ENCODE measurements at places on chromosomes 2 and 18.

GRCh38 chr2:66771359-66771976, 336.5 kb downstream of the MEIS1 start:
- DNase-seq = no peak

GRCh38 chr2:100105678-100106054, 36.7 kb downstream of the AFF3 start:
- DNase-seq = no peak

DNA sequence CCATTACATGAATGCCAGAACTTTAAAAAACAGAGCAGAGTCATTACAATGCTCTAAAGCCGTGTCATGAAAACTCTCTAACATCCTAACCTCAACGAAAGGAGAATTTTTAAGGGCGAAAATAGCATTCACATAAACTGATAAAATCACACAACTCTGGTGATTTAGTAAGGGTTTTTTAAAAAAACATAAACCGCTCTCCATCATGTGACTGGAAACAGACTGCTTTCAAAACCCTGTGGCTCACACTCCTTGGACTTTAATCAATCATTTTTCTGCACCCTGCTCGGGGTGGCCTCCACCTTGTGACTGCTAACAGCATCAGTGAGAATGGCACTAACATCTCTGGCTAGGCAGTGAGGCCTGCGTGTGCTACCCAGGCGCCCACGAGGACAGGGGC, 12.1 kb downstream of the DOCK10 start:
- DNase-seq = peak; percentile 22

GRCh38 chr2:122875091-122875865, 1119.8 kb downstream of the TSN start:
- DNase-seq = no peak

GRCh38 chr2:96486696-96487095, 18.5 kb downstream of the NEURL3 start:
- DNase-seq = no peak

DNA sequence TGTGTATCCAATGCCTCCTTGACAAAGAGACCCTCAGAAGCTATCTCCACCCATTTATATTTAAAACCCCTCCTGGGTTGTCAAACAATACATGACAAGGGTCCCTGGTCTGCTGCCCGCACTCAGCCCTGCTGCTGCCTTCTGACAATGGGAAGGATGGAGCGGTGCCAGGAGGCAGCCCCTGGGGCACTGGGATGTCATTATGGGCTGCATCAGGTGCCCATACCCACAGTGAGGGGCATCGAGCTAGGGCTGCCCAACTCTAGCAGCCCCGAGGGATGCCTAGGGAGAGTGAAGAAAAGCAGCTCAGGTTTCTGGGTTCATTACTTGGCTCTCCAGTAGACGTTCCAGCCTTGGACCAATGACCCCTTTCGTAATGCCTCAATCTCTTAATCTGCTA, 301.7 kb downstream of the ALK start:
- DNase-seq = no peak

- DNase-seq = no peak
These were observed 52.3 kb downstream of the ZNF521 start for GRCh38 chr18:25299426-25300300.

- no peak for DNase-seq
These were observed 86.8 kb downstream of the SPRED2 start for GRCh38 chr2:65345631-65346030.

DNA sequence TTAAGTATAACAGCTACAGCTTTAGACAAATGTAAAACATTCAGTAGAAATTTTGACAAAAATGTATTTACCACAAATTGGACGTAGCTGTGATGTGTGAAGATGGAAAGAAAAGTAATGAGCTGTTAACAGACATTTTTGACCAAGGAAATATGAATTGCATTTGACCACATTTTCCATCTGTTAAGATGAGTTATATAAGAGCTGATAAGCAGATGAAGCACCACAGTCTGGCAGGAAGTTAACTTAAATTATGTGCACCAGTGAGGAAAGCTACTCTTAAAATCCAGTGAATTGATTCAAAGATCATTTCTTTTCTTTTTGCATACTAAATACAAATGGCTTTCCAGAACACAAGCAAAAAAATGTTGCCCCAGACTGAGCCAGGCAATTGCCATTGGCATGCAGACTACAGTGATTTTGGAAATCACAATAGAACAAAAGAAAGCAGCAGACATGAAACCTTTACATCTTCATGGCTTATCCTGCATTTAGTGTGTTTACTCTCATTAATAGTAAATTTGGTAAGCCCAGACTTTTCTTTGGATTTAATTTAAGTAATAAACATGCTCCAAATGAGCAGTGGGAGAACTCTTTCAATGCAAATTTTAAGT, 493.7 kb downstream of the TMX3 start:
- no peak for DNase-seq

GRCh38 chr18:54181856-54182602, 42.4 kb downstream of the MBD2 start:
- DNase-seq = no peak

- no peak for DNase-seq
These were observed 376.3 kb upstream of the UBE2E3 start for GRCh38 chr2:180604077-180604476.

- peak; percentile 66 for DNase-seq
These were observed 18.0 kb downstream of the ARID5A start for GRCh38 chr2:96554293-96555145.

DNA sequence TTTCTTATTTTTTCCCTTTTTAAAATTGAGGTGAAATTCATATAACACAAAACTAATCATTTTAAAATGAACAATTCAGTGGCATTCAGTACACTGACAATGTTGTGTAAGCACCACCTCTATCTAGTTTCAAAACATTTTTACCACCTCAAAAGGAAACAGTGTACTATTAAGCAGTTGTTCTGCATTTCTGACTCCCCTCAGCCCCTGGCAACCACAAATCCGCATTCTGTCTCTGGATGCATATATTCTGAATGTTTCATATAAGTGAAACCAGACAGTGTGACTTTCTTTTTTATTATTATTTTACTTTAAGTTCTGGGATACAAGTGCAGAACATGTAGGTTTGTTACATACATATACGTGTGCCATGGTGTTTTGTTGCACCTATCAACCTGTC, 19.2 kb upstream of the TANK start:
- no peak for DNase-seq

- no peak for DNase-seq
These were observed 251.5 kb downstream of the GPD2 start for GRCh38 chr2:156687715-156688114.

GRCh38 chr2:180208841-180209240, 201.7 kb upstream of the CWC22 start:
- no peak for DNase-seq

- DNase-seq = no peak
These were observed 32.8 kb downstream of the FMNL2 start for GRCh38 chr2:152367547-152368390.

- DNase-seq = no peak
These were observed 181.1 kb upstream of the EPAS1 start for GRCh38 chr2:46116150-46116549.

DNA sequence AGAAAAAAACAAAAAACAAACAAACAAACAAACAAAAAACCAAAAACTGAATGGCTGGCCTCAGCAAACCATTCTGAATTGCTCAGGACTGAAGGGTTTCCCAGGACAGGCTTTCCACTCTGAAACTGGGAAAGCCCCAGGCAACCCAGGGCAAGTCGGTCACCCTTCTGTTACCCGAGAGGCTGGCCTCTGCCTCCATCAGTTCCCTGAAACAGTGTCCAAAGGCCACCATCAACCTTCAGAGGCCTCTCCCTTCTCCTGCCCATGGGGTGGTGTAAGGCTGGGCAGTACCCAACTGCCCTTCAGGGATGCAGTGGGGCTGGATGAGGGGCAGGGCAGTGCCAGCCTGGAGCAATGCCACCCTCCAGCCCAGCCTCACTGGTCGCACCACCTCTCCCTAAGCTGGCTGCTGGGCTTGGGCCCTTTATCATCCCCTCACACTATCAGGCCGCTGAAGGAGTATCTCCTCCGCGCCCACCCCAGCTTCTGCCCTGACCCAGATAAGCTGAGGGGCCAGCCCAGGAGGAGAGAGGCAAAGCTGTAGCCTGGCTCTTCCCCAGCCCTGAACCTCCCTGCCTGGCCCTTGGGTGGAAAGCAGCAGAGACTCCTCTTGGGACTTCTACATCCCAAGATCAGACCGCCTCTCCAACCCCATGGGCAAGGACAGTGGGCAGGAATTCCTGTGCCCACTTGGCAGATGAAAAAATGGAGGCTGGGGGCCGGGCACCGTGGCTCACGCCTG, 35.9 kb downstream of the ZFP36L2 start:
- no peak for DNase-seq

GRCh38 chr2:199302851-199303250, 154.9 kb downstream of the SATB2 start:
- DNase-seq = no peak

DNA sequence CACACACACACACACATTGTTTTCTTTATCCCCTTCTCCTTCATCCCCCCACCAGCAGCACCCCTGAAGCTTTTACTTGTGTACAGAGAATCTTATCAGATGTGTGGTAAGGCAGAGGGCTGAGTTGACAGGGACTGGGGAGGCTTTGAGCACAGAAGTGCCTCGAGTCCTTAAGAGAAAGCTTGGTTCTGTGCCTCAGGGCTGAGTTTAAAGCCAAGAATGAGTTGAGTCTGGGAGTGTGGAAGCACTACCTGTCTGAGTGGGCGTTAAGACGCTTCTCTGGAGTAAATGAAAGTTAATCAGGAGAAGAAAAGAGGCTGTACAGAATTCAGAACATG, 2.7 kb downstream of the ID2 start:
- peak; percentile 46 for DNase-seq

DNA sequence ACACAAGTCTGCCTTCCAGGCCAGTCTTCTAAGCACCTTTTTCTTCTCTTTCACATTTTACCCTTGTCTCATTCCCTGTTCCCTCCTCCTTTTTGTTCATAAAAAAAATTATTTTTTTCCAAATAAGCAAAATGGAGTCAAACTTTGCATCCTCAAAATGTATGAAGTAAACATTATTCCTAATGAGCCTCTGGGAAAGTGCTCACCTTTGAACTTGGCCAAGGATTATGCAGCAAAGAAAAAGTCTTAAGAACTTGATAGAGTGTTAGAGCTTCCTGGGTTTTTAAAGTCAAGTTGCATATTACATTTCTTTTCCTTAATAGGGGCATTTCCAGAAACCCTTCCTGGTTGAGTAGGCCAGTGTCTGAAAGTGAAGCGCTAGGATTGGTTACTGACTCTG, 31.6 kb downstream of the EPAS1 start:
- DNase-seq = no peak

- no peak for DNase-seq
These were observed 13.7 kb downstream of the COLEC11 start for GRCh38 chr2:3608373-3609278.

DNA sequence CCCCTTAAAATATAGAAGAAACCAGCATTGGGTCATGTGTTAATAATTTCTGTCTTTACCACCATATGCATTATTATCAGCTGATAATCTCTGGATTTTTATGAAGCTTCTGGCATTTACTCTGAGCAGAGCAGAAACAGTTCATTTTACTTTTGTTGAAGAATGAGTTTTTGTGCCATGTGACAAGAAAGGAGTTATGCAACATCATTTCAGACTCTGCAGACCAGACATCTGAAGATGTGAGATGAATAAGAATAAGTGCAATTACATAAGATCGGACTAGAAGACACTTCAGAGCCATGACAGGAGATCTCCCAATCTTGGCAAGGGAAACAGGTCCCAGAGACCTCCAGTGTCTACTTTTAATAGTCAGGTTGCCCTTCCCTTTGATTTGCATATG, 869.4 kb upstream of the VRK2 start:
- no peak for DNase-seq

- no peak for DNase-seq
These were observed 74.5 kb downstream of the PIEZO2 start for GRCh38 chr18:11074889-11075288.

All from CD4-positive, alpha-beta T cell treated with Interleukin-15 for 4 hours (primary cell).